ENCODE measurements at places on chromosomes 12 and 14.

GRCh38 chr14:33029511-33029910, 90.8 kb downstream of the NPAS3 start:
- no peak for DNase-seq

DNA sequence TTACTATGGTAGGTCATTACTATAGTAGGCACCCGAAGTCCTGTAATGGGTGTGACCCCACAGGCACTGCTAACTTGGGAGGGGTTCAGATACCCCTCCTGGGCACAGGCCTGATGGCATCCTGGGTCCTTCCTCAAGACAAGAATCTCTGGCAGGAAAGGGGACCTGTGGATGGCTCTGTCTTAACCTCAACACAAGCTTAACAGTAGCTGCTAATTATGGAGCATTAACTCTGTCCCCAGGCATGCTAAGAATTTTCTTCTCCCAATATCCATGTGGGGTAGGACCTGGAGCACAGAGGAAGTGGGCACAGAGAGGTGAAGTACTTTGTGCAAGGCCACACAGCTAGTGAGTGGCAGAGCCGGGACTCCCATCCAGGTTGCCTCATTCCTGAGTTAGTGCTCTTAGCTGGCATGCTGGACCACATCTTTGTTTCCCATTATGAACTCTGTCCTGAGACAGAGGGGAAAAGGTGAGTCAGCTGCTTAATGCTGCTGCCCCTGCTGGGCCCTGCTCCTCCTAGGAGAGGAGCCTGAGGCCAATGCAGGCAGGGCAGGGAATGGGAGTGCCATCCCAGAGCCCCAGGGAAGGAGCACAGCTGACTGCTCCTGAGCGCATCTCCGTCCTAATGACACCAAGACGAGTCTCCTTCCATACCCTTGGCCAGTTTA, 32.1 kb downstream of the GALNT16 start:
- DNase-seq = no peak

DNA sequence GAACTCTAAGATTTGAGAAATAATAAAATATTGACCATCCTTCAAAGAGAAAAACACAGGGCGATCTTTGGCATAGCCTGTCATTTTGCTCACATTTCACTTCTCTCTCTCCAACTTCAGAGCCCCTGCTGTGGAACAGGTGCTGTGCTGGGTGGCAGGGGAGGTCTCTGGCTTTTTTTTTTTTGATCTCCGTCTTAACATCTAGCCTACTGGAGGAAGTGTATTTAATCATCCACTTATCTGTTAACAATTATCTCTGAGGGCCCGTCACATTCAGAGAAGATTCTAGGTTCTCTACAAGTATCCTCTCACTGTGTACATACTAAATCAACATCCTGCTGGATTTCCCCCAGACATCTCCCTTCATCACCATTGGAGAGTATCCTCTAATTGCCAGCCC, 34.1 kb downstream of the CHST11 start:
- DNase-seq = no peak

- no peak for DNase-seq
These were observed 237.4 kb upstream of the PWP1 start for GRCh38 chr12:107448198-107448597.

DNA sequence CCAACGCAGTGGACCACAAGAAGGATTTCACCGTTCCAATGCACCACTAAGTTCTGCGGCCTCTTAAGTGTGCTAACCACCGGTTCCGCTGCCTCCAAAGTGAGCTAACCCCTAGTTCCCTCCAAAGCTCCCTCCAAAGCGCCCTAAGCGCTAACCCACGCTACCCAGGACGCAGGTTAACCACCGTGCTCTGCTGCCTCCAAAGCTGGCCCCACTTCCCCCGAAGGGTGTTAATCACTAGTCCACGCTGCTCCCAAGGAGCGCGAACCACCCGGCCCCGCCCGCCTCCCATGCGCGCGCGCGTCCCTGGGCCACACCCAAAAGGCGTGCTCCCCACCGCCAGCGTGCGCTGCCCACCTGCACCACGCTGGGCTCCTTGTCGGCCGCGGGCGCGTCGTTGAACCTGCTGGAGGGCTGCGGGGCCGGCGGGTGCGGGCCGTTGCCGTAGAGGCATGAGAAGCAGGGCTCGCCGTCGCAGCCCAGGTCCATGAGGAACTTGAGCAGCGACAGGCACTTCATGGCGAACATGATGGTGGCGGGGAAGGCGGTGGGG, 11.7 kb downstream of the FAM181A start:
- DNase-seq = no peak

All from GM19239 (cell line).